ENCODE measurements at places on chromosomes 5 and 9.

DNA sequence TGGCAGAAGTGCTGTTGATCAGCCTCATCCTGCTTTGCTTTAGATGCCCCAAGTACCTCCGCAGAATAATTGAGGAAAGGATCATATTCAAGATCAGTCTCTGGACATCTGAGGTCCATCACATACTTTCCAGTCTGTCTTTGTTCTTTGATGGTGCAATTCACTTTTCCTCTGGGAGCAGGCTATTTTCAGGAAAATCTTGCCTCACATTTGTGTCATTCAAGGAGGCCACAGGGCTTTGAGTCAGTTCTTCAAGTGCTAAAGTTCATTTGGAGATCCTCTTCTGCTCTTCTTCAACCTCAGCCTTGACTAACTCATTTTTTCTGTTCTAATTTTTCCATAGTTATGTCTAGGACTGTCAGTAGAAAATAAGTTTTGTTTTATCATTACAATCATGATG, 18.6 kb downstream of the EQTN start:
- DNase-seq, result no peak

DNA sequence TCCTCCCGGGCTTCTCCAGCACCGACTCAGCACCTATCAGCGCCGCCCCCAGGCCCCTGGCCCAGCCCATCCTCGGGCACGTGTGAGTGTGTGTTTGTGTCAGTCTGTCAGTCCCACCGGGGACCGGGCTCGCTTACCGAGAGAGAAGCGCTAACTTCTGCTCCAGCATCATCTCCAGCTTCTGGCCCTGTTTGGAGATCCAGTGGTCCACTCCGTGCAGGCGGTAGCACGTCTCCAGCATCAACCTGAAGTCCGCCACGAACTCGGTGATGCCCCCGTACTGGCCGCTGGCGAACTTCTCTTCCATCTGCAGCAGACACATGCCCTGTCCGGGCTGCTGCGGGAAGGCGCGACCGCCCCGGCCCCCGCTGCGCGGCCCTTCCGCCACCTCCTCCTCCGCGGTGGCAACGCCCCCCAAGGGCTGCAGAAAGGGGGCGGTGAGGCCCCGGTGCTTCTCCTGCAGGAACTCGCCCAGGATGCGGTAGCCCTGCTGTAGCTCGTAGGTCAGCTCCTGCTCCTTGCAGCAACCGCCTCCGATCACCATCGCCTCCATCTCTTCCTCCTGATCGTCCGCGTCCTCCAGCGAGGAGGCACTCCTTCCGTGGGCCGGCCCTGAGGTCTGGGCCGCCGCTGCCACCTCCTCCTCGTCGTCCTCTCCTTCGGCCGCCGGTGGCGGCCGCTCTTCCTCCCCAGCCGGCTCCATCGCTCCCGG, 8.2 kb downstream of the RANBP6 start:
- peak; percentile 89 for DNase-seq

- DNase-seq, result no peak
Observed at GRCh38 chr9:125376261-125377226, 114.9 kb downstream of the GAPVD1 start.

DNA sequence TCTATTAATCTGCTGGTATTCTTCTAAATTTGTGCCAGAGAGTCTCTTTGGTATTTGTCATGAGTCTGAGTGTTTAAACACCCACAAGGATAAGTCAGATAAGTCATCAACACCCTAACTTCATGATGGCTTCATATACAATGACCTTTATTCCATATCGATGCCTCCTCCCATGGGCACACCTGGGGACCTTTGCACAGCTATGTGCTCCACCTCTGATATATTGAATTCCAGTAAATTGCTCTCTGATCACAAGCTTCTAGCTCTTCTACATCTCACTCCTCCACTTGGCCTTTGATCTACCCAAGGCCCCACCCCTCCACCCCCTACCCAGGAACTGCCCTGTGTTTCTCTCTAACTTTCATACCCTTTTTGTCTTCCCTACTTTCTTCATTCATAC, 102.7 kb upstream of the MIER3 start:
- no peak for DNase-seq

GRCh38 chr5:56693220-56693579, 122.1 kb upstream of the MAP3K1 start:
- no peak for DNase-seq
